Cerebellar nuclear complex (tissue), 1 donor: ENCODE measurements at places on chromosomes 6 and 20.

DNA sequence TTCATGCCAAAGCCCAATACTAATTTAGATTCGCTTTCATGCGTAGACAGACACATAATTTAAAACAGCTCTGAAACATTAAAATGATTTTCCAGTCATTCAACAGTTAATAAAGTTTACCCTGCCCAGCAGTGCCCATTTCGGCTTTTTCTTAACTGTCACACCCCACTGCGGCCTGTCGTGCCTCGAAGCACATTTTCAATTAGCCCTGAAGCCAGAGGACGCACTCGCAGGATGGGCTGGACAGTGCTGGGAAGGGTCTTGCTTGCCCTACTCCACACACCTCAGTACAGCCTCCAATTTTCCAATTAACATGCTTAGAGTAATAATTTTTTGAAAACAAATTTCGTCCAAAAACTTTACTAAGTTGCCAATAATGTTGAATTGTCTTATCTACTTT lies 35.3 kb downstream of the TAF4 start:
- DNase-seq, result no peak

DNA sequence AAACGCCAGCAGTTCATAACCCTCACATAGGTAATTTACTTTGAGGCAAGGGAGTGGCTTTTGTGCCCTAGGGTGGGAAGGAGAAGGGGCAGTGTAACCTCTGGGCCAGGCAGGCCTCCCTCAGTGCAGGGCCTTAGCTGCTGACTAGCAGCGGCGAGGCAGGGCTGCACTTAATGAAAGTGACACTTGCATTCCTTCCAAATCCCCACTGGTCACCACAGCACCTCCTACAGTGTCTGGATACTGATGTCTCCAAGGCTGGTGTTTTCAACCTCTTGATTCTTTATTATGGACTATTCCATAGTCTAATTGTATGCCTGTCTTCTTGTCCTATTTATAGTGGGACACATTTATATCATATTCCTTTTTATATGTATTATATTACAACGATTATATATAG lies 152.7 kb downstream of the LY86 start:
- no peak for DNase-seq

DNA sequence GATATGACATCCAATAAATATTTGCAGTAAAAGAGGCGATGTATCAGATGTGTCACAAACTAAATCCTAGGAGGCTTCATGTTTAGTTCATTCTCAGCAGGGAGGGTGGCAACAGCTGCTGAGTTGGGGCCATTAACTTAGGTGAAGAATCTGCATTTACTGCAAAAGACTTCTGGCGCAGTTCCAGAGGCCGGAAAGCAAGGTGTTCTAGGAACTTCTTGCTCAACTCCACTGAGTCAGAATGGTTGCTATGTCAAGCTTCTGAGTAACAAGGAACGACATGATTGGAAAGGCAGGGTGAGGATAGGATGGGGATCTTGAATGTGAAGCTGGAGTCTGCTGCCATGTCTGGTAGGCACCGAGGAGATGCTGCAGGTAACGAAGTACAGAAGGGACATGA lies 11.7 kb downstream of the ADNP start:
- no peak for DNase-seq

- DNase-seq, result no peak
These were observed 950.6 kb downstream of the TBC1D32 start for GRCh38 chr6:120383681-120384080.

DNA sequence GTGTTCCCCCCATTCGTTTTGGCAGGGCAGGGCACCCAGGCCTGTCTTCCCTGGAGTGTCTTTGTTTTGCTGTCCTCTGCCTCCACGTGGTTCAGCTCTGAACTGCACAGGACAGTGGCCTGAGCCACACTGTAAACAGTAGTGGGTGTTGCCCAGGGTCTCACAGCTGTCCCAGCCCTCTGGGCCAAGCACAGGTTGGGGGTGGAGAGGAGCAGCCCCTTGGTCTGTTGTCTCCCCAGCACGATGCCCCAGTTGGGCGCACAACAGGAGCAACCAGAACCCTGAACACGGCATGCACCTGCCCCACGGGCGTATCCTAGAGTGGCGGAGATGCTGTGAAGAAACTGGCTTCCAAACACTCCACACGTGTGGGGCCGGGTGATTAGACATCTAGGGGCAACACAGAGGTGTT lies 14.4 kb downstream of the CCDC167 start:
- DNase-seq, result no peak

DNA sequence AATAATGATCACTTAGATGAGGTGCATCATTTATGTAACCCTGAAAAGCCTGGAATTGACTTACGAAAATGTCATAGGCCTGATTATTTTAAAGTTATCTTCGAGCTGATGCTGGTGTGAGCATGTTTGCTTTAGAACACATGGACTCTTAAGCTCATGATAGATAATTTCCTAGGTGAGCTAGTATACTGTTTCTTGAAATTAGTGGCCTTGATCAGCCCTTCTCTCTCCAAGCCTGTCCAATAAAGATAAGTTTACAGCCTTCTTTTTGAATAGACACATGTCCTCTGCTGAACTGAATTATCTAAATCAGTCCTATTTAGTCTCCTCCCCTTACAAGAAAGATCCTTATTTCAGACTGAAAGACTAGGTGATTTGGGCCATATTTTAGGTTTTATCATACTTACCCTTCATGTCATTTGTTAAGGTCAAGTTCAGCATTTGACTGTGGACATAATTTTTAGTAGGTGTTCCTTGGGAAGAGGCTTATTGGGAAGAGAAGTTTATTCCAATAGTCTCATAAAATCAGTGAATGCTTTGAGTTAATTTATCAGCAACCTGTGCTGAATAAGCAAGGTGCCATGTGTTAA lies 15.3 kb downstream of the FOXO3 start:
- no peak for DNase-seq

DNA sequence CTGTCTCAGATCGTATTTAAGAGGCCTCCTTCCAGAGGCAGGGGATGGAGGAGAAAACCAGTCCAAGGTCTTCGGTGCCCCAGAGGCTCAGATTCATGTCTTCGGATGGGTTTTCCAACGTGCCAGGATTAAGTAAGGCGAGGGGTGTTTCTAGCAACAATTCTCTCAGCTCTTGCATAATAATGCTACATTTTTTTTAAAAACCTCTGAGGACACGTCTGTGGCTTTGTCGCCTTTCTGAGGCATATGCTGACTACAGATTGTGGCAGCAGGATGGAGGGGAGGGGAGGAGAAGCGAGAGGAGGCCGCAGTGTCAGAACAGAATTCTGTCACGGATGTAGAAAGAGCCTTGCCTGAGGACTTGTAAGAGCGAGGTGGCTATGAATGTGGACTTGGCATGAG lies 17.7 kb upstream of the CCDC167 start:
- peak; percentile 44 for DNase-seq

- no peak for DNase-seq
These were observed 3.3 kb downstream of the PERP start for GRCh38 chr6:138103871-138104270.

- no peak for DNase-seq
These were observed 142.2 kb downstream of the NFATC2 start for GRCh38 chr20:51400051-51400926.

DNA sequence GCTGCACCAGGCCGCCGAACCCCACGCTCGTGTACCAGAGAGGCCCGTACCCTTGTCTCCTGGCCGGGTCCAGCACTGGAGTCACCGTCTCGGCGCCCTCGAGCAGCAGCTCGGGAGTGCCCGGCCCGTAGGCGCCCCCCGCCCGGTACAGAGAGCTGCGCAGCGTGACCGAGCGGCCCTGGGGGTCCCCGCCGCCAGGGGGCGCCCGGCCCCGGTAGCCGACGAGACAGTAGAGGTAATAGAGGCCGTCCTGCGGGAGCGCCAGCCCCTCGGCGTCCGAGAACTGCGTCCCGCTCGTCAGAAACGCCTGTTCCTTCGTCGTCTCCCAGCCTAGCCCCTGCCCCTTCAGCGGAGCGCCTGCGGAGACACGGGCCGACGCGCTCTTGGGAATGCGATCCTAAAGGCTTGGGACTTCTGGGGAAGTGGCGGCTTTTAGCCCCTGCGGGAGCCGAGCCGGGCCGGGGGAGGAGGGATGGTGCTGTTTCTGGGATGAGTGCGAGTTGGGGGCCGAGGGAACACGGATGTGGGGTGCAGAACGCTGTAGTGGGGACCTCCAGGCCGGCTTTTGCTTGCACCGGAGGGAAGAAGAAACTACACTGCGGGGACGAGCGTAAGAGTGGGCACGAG lies 1.3 kb downstream of the LTB start:
- DNase-seq, result peak; percentile 19

GRCh38 chr20:31833130-31833930 lies 12.1 kb downstream of the FOXS1 start:
- no peak for DNase-seq

GRCh38 chr20:19453410-19453809 lies 241.0 kb downstream of the SLC24A3 start:
- no peak for DNase-seq

DNA sequence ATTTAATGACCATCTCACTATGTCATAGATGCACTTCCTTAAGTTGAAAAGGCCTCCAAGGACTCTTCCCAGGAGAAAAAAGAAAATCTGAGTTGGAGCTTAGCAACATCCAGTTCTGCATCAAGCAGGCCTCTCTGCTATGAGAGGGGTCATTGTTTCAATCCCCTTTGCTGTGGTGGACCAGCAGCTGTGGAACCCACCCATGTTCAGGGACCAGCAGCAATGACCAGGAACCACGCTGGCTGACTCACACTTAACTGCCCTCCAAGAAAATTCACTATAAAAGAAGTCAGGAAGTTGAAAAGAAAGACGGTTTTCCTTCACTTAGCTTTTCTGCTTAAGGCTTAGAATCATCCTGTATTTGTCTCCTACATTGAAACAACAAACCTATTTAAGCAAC lies 1062.4 kb upstream of the FLRT3 start:
- DNase-seq, result no peak

GRCh38 chr6:141491684-141492083 lies 641.0 kb upstream of the GJE1 start:
- DNase-seq, result no peak

GRCh38 chr20:25297141-25297905 lies 49.4 kb downstream of the PYGB start:
- DNase-seq, result no peak

- no peak for DNase-seq
These were observed 1.2 kb downstream of the DXO start for GRCh38 chr6:31970604-31971271.

- DNase-seq, result no peak
These were observed 117.1 kb upstream of the PREP start for GRCh38 chr6:105519954-105520353.

GRCh38 chr6:154395316-154395715 lies 38.7 kb upstream of the IPCEF1 start:
- no peak for DNase-seq

DNA sequence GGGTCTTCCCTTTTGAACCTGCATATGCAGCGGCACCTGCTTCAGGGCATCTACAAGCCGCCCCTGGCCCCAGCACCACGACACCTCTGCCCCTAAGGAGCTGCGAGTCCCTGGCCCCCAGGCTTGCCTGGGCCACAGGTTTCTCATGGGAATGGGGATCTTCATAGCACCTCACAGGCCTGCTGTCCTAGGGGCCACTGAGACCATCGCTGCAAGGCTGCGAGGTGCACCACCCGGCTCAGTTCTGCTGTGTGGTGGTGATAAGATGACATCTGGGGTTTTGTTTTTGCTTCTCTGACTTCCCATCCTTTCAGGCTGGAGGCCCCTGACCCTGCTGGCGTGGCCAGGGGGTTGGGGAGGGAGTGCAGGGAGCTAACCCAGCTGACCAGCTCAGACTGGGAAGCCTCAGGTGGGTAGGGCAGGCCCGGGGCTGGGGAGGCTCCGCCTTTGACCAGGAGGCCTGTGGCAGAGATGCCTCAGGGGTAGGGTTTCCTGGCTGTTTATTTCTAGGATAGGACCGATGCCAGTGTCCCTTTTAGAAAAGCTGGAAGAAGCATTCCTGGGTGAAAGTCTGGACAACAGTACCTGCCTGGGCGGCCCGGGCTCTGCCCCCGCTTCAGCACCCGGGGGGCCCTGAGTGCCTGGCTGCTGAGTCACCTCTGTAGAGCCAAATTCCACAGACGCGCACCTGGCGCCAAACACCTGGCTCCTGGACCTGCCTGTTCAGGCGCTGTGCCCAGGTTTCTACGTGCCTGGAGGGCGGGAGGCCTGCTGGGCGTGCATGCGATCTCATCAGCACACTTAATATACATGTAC lies 264.7 kb downstream of the DLL1 start:
- no peak for DNase-seq

DNA sequence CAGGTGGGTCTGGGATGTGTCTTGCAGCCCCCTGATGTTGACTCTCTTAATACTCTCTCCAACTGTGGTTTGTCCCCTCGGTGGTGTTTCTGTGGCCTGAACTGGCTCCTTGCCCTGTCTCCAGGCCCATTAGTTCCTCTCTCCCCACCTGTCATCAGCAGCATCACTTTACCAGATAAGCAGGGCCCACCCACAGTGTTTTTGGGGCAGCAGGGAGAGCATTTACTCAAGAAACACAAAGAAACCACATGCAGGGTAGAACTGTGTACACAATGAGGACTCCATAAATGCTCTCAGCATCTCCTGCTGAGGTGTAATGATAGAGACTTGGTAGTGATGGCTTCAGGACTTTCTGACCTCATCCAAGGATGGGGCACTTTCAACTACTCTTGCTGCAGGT lies 20.2 kb upstream of the MRPS18A start:
- no peak for DNase-seq

GRCh38 chr6:34341481-34341971 lies 50.9 kb downstream of the NUDT3 start:
- DNase-seq, result no peak

DNA sequence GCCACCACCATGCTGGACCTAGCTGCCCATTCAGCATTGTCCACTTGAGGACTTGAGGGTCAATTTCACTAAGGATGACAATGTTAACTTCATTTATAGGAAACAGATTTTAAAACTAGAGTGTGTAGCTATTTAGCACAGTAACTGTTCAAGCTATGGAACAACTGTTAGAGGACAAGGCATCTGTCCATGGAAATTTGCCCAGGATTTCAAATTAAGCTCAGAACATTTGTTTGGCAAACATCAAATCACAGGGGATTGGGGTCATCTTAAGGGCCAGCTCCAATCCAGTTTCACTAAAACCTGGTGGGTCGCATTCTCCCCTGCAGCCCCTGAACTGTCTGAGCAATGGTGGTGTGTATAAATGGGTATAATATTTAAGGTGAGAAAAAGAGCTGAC lies 35.1 kb downstream of the PM20D2 start:
- no peak for DNase-seq

GRCh38 chr20:58944610-58945009 lies 36.4 kb upstream of the NELFCD start:
- DNase-seq, result no peak

GRCh38 chr20:53658973-53659372 lies 65.3 kb upstream of the ZNF217 start:
- DNase-seq, result no peak

GRCh38 chr20:10469599-10469998 lies 34.5 kb downstream of the SLX4IP start:
- no peak for DNase-seq
